ENCODE measurements at places on chromosomes 6 and 20. TPM values are rescaled to one million over a fixed set of nuclear protein-coding genes. Genes with fewer than 3 reads are reported as not detected.

The BPIFB4 gene
- not detected for total RNA-seq

The DEFB126 gene
- not detected for total RNA-seq

The RBM38 gene
- 61.4 TPM for total RNA-seq

The DPPA5 gene
- not detected for total RNA-seq

The GNAS-AS1 gene
- total RNA-seq: 2.5 TPM

The KCNQ5 gene
- 6.1 TPM for total RNA-seq

The CLVS2 gene
- not detected for total RNA-seq
